ENCODE measurements at places on chromosomes 7 and 10.

- DNase-seq, result no peak
Measured at GRCh38 chr10:132538790-132539421, 1.3 kb downstream of the INPP5A start.

DNA sequence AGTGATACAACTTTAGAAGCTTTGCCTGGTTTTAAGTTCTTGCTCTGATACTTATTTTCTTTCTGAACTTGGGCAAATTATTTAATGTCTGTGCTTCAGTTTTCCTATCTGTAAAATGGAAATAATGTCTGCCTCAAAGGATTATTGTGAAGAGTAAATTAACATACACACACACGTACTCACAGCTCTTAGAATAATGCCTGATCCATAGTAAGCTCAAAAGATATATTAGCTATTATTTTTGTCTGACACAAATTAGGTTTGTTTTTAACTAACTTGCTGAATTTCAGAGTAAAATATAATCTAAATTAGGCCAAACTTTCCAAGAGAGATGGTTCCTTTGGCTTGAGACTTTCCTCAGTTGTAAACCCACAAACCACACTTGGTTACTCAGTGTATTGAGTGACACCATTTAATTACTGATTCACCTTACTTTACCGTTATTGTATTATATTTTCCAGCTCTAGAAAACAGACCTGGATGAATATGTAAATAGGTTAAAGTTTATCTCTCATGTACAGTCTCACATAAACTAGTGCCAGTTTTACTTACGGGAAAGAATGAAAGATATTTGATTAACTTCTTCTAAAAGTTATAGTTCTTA is 50.4 kb downstream of the VTI1A start:
- DNase-seq, result no peak

GRCh38 chr10:9296190-9296589 is 1241.7 kb downstream of the GATA3 start:
- DNase-seq, result no peak

- no peak for DNase-seq
Measured at GRCh38 chr10:75403144-75403938, 1.8 kb upstream of the ZNF503 start.

- no peak for DNase-seq
Measured at GRCh38 chr7:101238226-101239182, 902 bp upstream of the CLDN15 start.
